ENCODE measurements at places on chromosomes 11 and 22. TPM values are rescaled to one million over a fixed set of nuclear protein-coding genes. Genes with fewer than 3 reads are reported as not detected.

DNA sequence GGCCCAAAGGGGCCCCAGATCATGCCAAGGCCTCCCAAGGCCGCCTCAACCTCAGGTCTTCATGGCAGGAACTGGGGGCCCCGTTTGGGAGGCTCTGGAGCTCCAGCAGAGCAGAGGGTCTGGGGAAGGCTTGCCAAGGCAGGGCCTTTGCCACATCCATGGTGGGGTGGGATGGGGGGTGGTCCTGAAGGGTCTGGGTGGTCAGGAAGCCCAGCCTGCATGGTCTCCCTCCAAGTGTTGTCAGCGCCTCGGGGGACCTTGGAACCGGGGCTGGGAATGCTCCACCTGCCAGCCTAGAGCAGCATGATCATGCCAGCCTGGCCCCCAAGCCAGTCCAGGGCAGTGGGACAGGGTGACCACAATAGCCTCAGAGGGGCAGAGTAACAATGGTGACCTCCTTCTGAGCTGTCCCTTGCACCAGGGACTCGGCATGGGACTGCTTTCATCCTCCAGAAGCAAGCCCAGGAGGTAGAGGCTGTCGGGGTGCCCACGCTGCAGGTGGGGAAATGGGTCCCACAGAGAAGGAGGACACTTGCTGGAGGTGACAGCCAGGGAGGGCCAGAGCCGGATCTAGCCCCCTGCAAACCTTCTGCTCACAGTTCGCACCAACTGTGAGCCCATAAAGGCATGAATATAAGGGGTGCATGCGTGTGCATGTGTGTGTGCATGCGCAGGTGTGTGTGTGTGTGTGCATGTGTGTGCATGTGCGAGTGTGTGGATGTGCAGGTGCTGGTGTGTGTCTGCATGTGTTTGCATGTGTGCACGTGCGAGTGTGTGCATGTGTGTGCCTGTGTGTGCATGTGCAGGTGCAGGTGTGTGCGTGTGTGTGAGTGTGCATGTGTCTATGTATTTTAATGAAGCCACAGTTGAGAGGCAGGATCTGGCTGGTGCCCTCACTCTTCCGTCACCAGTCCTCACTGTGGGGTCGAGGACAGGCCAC lies 63.8 kb downstream of the MYEOV start:
- no peak overlapping the region for H3K4me3 ChIP-seq
- DNase-seq, result no peak
- H3K27ac ChIP-seq, result no peak overlapping the region
- no peaks in the 10 kb centered on the region for H3K36me3 ChIP-seq
- peaks cover 3% of the 10 kb centered on the region for H3K27me3 ChIP-seq

- H3K27me3 ChIP-seq, result no peaks in the 10 kb centered on the region
- H3K4me1 ChIP-seq, result peaks cover 9% of the 10 kb centered on the region
- H3K27ac ChIP-seq, result no peak overlapping the region
- no peak for DNase-seq
These were observed 21.6 kb downstream of the PARVG start for GRCh38 chr22:44202261-44202789.

DNA sequence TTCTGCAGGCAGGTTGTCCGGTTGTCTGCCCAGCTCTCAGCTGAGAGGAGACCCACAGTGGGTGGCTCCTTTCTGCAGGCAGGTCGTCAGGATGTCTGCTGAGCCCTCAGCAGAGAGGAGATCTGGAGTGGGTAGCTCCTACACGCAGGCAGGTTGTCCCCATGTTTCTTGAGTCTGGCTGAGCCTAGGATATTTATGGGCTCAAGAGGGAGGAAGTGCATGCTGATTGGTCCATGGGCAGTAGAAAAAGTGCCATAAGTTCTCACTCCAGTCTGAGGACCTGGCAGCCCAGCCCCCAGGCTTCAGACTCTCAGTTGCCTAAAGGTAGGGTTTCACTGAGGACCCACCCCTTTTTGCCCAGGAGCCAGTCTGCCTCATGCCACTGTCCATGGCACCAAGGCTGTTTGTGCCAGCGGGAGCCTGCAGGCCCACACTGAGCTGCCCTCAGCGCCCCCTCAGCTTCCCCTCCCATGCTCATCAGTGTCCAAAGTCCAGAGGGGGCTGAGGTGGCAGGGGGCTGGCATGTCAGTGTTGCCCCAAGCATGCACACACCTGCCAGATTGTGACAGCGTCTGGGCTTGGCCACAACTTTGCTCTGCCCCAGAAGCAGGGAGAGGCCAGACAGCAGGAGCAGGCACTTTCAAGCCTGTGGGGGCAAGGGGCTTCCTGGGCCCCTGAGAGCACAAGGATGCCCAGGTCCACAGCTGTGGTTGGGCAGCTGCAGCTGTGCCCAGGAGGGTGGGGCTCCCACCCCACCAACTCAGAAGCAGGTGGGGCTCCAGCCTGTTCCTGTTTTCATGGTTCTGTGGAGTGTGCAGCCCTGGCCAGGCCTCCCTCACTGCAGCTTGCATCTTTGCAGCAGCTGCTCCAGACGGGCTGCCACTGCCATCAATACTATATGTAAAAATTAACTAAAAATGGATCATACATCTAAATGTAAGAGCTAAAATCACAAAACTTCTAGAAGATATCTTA lies 3.8 kb upstream of the RNF141 start:
- no peak for DNase-seq
- H3K36me3 ChIP-seq, result no peaks in the 10 kb centered on the region
- H3K4me3 ChIP-seq, result no peak overlapping the region
- peaks cover 15% of the 10 kb centered on the region for H3K27me3 ChIP-seq
- peaks cover 14% of the 10 kb centered on the region for H3K4me1 ChIP-seq
- no peak overlapping the region for H3K27ac ChIP-seq

DNA sequence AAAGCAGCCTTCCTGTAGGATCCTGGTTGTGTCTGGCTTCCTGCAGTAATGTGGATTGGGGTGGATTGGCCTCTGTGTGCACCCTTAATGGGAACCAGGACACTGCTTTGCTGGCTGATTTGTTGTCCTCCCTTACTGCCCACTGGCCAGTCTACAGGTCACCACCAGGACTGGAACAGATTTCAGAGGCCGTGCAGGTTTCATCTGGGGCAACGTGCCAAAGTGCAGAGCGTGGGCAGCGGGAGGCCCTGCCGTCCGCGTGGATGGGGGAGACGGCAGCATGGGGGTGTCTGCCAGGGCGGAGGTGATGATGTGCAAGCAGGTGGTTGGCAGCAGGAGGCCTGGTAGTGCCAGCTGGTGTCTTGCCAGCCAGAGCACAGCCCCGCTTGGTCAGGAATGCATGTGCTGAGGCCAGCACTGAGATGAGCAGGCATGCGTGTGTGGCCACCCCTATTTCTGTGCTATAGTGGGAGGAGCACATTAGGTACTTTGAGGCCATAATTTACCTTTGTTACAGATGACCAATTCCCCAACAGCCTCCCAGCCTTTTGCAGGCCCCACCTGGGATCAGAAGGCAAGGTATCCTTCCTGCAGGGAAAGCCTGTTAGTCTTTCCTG lies 24.3 kb downstream of the BCR start:
- DNase-seq, result no peak
- no peaks in the 10 kb centered on the region for H3K27me3 ChIP-seq
- peak overlapping the region; percentile 40 for H3K27ac ChIP-seq
- H3K4me1 ChIP-seq, result peaks cover 13% of the 10 kb centered on the region

DNA sequence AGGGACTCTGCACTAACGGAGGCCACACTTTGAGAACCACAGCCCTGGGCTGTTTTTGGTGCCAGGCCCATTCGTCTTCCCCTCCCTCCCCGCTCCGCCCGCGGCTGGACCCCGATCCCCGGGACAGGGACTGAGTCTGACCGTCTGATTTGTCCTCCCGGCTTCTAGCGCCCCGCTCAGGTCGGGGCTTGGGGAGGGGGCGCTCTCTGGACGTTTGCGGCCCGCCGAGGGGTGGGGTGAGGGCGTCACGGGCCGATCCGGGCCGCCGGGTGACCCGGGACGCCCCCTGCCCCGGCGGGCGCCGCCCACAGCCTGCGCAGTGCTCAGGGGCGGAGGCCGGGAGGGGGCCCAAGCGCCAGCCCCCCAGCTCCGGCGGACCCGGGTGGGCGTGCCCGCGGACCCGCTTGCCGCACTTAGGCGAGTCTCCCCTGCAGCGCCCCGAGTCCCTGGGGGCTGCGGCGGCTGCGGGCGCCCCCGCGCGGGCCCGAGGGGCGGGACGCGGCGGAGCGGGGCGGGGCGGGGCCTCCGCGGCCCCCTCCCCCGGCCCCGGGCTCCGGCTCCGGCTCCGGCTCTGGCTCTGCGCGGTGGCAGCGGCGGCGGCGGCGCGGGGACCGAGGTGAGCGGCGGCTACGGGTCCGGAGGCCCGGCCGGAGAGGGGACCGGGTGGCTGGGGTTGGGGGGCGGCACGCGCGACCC lies 33.7 kb upstream of the PRR5 start:
- H3K27me3 ChIP-seq, result peaks cover 16% of the 10 kb centered on the region
- peak overlapping the region; percentile 85 for H3K27ac ChIP-seq
- DNase-seq, result peak; percentile 41
- H3K36me3 ChIP-seq, result peaks cover 2% of the 10 kb centered on the region
- H3K4me1 ChIP-seq, result peaks cover 57% of the 10 kb centered on the region
- peak overlapping the region; percentile 83 for H3K4me3 ChIP-seq

GRCh38 chr11:120112174-120112796 lies 25.6 kb downstream of the TRIM29 start:
- no peaks in the 10 kb centered on the region for H3K36me3 ChIP-seq
- no peak overlapping the region for H3K27ac ChIP-seq
- no peak for DNase-seq
- no peak overlapping the region for H3K4me3 ChIP-seq
- H3K4me1 ChIP-seq, result no peaks in the 10 kb centered on the region
- H3K27me3 ChIP-seq, result peaks cover 3% of the 10 kb centered on the region

GRCh38 chr11:58731819-58732218 lies at the start of gene GLYAT:
Gene GLYAT, minus strand, starts transcription at chr11:58731943. Its CDS starts 7,447 bp downstream, at chr11:58724496.
- peaks cover 9% of the 10 kb centered on the region for H3K4me1 ChIP-seq
- H3K27me3 ChIP-seq, result peaks cover 3% of the 10 kb centered on the region
- H3K27ac ChIP-seq, result no peak within 1 kb of the TSS
- DNase-seq, result no peak
- no peak within 1 kb of the TSS for H3K4me3 ChIP-seq

GRCh38 chr22:46465793-46466192 lies 71.6 kb downstream of the CELSR1 start:
- no peak overlapping the region for H3K4me3 ChIP-seq
- no peak for DNase-seq
- H3K27ac ChIP-seq, result no peak overlapping the region
- peaks cover 2% of the 10 kb centered on the region for H3K27me3 ChIP-seq

DNA sequence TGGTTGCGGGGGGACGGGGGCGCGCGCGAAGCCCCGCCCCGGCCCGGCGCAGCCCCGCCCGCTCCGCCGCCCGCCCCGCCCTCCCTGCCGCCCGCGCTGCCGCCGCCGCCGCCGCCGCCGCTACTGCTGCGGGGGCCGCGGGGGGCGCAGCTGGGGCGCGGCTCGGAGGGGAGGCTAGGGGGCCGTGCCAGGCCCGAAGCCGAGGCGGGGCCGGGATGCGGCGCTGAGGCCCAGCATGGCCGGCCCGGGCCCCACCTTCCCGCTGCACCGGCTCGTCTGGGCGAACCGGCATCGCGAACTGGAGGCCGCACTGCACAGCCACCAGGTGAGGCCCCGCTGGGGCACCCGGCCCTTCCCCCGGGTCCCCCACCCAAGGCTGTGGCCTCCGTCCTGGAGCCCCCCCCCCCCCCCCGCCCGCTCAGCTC lies at the start of gene ANKRD13D:
ANKRD13D (plus strand) TSS at position 78 of the 425 bp plus-strand sequence; CDS start at position 236, 158 bp downstream.
- peaks cover 33% of the 10 kb centered on the region for H3K36me3 ChIP-seq
- peaks cover 2% of the 10 kb centered on the region for H3K27me3 ChIP-seq
- no peak for DNase-seq

DNA sequence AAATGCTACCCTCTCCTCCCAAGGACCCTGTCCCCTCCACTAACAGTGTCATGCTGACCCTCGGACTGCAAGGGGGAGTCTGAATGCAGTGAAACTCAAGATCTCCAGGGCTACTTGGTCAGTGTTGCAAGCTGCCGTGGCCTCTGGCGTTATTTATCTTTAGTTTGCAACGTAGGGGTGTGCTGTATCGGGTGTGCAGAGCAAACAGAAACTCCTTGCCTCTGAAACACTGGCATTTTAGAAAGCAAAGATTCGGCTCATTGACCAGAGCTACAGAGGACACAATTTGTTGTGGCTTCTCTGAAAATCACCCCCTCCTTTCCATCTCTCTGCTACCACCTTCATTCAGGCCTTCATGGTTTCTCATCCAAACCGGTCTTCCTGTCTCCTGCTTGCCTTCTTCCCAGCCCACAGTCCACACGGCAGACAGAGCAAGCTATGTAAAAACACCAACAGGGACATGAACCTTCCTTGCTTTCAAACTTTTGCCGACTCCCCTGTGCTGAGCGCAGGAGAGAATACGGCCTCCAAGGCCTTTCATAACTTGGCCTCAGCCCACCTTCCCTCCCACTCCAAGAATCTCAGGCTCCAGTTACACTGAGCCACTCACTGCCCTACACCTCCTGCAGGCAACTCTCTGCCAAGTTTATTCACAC lies 14.9 kb downstream of the FZD4 start:
- H3K27me3 ChIP-seq, result peaks cover 11% of the 10 kb centered on the region
- H3K27ac ChIP-seq, result no peak overlapping the region
- no peaks in the 10 kb centered on the region for H3K36me3 ChIP-seq

DNA sequence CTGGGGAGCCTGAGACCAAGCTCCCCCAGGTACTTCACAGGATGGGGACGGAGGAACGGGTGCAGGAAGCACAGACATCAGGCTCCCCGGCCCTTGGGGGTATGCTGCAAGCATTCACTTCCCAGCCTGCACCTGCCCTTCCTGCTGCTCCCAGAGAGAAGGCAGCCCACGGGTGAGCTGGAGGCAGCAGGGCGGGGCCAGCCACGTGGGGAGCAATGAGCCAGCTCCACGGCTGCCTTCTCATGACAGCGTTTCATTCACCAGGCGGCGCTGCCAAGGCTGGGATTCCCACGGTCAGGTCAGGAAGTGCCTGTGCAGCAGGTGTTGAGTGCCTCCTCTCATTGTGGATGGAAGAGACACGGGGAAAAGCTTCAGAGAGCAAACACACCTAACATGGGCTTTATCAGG lies 14.5 kb upstream of the PHLDA2 start:
- no peak for DNase-seq
- H3K27me3 ChIP-seq, result no peaks in the 10 kb centered on the region
- no peak overlapping the region for H3K27ac ChIP-seq
- peaks cover 36% of the 10 kb centered on the region for H3K36me3 ChIP-seq
- no peak overlapping the region for H3K4me3 ChIP-seq
- peaks cover 29% of the 10 kb centered on the region for H3K4me1 ChIP-seq

DNA sequence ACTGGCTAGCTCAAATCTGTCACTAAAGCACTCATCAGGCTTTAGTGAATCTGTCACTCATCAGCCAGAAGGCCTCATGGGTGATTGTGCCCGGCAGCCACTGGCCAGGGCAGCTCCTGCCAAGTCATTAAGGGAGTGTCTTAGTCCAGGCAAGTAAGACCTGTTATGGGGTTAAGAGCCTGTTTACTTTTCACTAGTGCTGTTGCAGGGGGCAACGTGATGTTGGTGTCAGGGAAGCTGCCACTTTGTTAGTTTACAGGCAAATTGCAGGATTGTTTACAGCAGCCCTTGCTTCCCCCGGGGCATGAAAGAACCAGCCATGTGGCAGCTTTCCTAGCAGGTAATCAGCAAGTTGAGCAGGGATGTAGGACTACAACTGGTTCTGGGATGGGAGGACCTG lies 155.6 kb upstream of the NCAM1 start:
- no peaks in the 10 kb centered on the region for H3K4me1 ChIP-seq
- no peak for DNase-seq
- no peaks in the 10 kb centered on the region for H3K36me3 ChIP-seq
- H3K4me3 ChIP-seq, result no peak overlapping the region

- no peak overlapping the region for H3K4me3 ChIP-seq
- H3K27me3 ChIP-seq, result no peaks in the 10 kb centered on the region
- H3K36me3 ChIP-seq, result peaks cover 28% of the 10 kb centered on the region
- no peak for DNase-seq
- H3K27ac ChIP-seq, result no peak overlapping the region
These were observed 29.9 kb downstream of the CCDC15 start for GRCh38 chr11:124983674-124984511.

Gene CSRP3
- not detected for total RNA-seq

Gene MYBPC3
- not detected for total RNA-seq

Gene BET1L
- 42.0 TPM for total RNA-seq

Gene SLC22A8
- total RNA-seq, result not detected

Gene EXPH5
- 0.65 TPM for total RNA-seq

Gene RNF141
- 12.4 TPM for total RNA-seq

Gene IL17REL
- total RNA-seq, result not detected

Data from activated T-helper 1 cell treated with anti-CD3 and anti-CD28 coated beads, Interleukin-12 subunit alpha, Interleukin-12 subunit beta, Interleukin-2, Interleukin-4 antibody, amounts not matched to agents 30 ng/mL and 10 ng/mL and 1 ng/mL, durations not matched to agents 14 hours and 24 hours and 36 hours (primary cell).